ENCODE measurements at places on chromosomes 16 and 17.

GRCh38 chr16:10410469-10410868 is 24.6 kb downstream of the ATF7IP2 start:
- DNase-seq = no peak

GRCh38 chr17:79721993-79722671 is 8.6 kb upstream of the ENPP7 start:
- no peak for DNase-seq

DNA sequence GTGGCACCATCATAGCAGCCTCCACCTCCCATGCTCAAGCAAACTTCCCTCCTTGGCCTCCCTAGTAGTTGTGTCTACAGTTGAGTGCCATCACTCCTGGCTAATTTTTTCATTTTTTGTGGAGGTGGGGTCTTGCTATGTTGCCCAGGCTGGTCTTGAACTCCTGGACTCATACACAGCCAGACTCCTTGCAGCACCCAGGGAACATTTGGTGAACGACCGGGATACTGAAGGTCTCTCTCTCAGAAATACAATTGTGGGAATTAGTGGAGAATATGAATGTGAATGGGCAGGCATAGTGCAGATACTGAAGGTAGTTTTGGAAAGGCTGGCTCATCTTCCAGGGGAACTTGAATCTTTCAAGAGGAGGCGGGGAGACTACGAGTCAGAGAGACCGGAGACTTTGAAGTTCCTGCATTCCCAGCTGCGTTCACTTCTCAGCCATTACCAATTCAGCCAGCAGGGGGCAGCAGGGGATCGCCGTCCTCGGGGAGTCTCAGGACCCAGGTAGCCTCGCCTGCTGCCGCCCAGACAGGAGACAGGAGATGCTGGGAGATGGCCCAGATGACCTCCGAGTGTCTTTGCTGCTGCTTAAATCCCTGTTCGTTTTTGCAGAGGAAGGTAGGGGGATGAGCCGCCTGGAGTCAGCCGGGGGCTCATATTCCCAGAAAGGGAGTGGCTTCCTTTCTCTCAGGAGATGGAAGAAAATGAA is 68.6 kb downstream of the HAPSTR1 start:
- DNase-seq = peak; percentile 49

- no peak for DNase-seq
Observed at GRCh38 chr16:3182608-3183444, 5.2 kb upstream of the OR1F1 start.

DNA sequence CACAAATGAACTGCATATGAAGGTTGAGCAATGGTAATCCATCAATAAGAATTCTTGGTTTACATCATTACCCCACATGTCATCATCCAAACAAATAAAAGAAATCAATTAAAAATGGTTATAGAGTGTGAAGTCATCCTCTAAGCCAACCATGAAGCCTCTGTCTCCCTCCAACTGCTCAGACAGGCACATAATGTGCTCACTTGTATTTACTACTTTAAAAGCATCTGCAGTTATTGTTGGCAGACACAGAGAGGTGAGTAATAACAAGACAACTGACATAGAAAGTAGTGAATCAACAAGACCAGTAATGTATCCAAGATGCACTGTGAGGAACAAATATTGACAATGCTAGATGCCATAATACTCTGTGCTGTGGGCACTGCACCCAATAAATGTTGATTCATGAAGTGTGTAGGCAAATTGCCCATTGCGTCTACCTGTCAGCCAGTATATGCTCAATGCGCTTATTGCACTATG is 20.0 kb downstream of the ADAMTS18 start:
- no peak for DNase-seq

- no peak for DNase-seq
Observed at GRCh38 chr16:12358898-12359297, 382.4 kb downstream of the SNX29 start.

DNA sequence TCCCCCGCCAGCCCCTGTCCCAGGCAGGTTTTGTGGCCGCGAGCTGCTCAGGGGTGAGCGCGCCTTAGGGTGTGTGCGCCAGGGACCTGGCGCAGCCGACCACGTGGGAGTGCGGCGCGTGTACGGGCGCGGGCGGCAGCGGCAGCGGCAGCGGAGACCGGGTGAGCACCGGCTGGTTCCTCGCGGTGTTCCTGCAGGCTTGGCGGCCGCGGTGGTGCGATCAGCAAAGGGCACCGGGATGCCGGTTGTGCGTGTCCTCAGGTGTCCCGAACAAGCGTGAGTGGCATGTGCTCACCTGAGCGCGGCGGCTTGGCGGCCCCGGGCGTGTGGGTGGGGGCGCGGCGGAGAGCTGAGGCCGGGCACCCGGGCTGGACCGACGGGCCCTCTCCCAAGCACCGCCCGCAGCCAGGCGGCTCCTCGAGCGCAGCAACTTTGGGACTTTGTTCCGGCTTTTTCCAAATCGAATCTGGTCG is 381 bp upstream of the HSD11B2 start:
- DNase-seq = no peak

DNA sequence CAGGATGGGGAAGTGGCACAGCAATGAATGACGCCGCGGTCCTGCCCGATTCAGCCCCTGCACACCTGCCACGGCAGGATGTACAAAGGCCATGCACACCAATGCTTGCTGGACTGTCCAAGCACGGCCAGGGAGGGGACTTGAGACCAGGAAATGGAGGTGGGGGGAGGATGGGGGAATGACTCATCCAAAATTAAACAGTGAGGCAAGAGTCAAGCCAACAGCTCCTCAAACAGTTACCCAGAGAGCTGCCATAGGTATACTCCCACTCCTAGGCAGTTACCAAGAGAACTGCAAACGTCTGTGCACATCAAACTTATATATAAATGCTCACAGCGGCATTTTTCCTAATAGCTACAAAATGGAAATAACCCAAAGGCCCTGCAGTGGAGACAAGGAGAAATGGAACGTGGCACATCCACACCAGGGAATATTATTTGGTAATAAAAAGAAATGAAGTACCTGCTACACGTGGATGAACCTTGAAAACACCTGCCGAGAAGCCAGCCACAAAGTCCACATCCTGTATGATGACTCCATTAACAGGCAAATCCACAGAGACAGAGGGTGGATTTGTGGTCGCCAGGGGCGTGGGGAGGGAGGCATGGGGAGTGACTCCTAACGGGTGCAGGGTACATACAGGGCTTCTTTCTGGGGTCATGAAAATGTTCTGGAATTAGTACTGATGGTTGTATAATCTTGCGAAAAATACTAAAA is 54.1 kb downstream of the VAC14 start:
- DNase-seq = no peak

DNA sequence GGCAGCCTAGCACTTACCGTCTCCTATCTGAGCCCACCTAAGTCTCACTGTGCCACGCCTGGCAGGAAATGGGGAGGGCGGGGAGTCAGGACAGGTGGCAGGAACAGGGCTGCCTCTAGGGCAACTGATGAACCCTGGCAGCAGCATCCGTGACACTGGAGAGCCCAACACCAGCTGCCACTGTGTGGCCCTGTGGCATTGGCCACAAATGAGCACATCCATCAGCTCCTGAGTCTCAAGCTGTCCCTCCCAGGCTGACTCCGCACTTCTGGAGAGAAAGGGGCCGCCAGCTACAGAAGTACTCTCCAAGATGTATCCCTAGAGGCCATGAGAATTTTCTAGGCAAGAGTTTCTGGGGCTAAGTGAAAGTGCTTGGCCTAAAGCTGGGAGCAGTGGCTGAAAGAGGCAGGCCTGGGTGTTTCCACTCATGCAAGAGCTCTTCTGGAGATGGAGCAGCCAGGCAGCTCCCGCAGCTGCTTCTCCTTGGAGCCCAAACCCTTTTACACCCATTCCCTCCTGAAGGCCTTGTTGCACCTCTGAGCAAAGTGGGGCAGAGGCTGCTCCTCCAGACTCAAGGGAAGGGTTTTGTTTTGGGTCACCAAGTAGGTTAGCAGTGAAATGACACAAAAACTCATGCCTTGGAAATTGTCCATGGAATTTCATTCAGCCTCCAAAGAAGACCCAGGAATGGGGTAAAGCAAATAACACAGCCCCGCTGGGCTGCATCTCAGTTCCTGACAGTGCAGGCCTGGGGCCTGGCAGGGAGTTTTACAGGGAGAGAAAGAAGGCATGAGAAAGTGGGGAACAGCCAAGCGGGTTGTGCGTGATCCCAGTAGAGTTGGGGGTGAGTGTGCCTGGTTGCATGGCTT is 25.8 kb downstream of the PEMT start:
- DNase-seq = no peak

GRCh38 chr17:7883781-7884386 is 4.7 kb upstream of the CHD3 start:
- DNase-seq = no peak

- no peak for DNase-seq
Observed at GRCh38 chr16:69486724-69487123, 62.3 kb downstream of the CYB5B start.

GRCh38 chr17:41049110-41049509 is 2.0 kb upstream of the KRTAP2-1 start:
- DNase-seq = no peak

DNA sequence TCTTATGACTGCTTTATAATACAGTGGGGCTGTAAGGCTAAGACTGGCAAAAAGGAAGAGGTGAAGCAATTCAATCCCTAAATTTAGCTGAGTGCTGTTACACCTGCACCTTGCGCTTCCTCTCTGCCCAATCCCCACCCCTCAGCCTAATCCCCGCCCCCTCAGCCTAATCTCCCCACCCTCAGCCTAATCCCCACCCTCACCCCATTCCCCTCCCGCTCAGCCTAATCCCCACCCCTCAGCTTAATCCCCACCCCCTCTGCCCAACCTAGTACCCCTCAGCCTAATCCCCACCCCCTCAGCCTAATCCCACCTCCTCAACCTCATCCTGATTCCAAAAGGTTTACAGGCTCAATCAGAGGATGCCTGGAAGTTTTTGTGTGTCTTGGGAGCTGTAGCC is 155.5 kb downstream of the PMP22 start:
- DNase-seq = no peak

GRCh38 chr17:44540246-44541084 is 16.8 kb upstream of the FZD2 start:
- no peak for DNase-seq

DNA sequence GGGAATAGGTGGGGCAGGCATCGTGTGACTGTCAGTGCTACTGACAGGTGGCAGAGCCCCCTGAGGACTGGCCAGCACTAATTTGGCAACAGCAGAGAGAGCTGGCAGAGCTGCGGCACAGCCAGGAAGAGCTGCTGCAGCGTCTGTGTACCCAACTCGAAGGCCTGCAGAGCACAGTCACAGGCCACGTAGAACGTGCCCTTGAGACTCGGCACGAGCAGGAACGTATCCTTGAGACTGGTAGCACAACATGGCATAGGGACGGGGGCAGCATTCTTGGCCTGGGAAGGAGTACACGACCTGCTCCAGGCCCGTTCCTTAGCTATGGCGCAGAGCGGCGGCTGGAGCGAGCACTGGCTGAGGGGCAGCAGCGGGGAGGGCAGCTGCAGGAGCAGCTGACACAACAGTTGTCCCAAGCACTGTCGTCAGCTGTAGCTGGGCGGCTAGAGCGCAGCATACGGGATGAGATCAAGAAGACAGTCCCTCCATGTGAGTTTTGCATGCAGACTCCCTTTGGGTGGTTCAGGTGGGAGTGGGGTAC is 3.0 kb upstream of the NRN1L start:
- no peak for DNase-seq

DNA sequence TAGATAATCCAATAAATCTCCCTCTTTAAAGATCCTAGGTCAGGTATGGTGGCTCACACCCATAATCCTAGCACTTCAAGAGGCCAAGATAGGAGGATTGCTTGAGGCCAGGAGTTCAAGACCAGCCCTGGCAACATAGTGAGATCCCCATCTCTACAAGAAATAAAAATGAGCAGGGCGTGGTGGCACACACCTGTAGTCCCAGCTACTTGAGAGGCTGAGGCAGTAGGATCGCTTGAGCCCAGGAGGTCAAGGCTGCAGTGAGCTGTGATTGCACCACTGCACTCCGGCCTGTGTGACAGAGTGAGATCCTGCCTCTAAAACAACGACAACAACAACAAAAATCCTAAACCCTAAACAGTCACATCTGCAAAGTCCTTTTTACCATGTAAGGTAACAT is 2.0 kb upstream of the CCL22 start:
- DNase-seq = no peak

DNA sequence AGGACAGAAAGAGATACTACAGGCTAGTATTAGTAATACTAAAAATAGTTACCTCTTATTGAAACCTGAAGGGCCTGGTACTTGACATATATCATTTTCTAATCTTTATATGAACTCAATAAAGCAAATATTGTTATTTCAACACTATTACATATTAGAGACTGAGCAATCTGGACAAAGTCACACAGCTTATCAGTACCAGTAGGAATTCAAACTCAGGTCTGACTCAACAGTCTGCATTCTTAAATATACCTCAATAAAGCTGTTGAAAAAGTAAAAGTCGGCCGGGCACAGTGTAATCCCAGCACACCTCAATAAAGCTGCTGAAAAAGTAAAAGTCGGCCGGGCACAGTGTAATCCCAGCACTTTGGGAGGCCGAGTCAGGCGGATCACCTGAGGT is 67.4 kb downstream of the KANSL1 start:
- no peak for DNase-seq

DNA sequence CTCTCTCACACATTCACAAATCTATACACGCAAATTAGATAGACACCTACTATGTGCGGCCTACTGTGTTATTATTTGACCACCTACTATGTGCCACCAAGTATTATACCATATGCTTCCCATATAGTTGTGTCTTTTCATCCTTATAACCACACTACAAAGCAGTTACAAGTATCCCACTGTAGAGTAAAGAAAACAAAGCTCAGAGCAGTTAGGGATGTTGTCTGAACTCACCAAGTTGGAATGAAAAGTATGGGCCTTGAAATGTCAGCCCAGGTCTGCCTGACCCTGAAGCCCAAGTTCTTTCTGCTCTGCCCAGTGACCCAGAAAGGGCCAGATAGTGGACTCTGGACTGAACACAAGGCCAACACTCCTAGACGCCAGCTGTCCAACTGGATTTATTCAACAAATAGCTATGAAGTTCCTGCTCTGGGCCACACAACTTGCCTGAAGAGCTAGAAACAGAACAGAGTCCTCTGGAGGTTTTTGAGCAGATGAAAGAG is 8.5 kb downstream of the KRT37 start:
- DNase-seq = no peak

- no peak for DNase-seq
Observed at GRCh38 chr17:33234930-33235685, 58.0 kb downstream of the ASIC2 start.

- DNase-seq = no peak
Observed at GRCh38 chr17:77475016-77475976, 334.5 kb downstream of the SEC14L1 start.

GRCh38 chr17:74089869-74090464 is 113.5 kb upstream of the RPL38 start:
- DNase-seq = peak; percentile 59

Data from GM19239 (cell line).